ENCODE measurements at places on chromosomes 2 and 18.

DNA sequence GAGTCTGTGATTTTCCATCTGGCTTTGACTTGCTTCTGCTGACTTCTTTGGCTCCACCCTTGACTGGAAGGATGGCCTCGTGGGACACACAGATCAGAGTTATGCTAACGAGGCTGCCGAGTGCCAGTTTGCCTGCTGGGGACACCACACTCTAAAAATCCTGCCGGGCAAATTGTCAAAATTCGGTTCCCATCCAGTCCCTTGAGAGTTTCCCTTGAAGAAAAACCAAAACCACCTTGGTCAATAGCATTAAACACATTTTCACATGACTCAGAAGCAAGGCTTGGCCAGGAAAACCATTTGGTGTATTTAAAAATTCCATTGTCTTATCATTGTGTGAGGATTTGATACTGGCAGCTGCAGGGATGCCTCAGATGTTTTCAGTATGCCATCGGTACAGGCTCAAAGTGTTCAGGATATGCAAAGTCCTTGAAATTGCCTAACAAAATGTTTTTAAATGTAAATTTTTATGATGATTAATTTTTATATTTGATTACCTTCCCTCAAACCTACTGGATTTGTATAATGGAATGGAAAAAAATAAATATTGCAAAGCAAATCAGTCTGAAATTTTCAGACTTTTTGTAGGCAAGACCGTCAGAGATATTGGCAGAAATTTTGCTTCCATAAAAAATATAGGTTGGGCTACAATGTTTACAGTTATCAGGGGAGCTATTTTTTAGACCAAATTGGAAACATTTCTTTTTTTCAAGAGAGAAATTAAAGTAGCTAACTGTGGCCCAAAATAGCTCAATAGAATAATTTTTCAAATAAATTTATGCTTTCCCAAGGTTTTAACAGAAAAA, 41.6 kb downstream of the KCNE4 start:
- no peak for DNase-seq

DNA sequence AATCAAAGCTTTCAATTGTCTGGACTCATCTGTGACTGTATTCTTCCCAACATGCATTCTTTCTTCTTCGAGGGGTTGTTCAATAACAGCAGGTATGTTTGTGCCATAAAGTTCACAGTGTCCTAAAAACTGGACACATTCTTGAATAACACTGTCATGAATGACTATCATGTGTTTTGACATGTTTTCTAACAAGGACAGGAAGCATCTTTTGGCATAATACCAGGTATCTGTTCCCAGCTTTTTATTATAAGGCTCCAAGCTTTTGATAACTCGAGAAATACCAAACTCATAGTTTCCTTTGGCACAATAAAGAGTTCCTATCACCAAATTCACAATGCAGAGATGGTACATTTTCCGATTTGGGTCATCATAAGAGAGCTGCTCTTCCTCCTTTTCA, 224.2 kb downstream of the AGPS start:
- DNase-seq: no peak

DNA sequence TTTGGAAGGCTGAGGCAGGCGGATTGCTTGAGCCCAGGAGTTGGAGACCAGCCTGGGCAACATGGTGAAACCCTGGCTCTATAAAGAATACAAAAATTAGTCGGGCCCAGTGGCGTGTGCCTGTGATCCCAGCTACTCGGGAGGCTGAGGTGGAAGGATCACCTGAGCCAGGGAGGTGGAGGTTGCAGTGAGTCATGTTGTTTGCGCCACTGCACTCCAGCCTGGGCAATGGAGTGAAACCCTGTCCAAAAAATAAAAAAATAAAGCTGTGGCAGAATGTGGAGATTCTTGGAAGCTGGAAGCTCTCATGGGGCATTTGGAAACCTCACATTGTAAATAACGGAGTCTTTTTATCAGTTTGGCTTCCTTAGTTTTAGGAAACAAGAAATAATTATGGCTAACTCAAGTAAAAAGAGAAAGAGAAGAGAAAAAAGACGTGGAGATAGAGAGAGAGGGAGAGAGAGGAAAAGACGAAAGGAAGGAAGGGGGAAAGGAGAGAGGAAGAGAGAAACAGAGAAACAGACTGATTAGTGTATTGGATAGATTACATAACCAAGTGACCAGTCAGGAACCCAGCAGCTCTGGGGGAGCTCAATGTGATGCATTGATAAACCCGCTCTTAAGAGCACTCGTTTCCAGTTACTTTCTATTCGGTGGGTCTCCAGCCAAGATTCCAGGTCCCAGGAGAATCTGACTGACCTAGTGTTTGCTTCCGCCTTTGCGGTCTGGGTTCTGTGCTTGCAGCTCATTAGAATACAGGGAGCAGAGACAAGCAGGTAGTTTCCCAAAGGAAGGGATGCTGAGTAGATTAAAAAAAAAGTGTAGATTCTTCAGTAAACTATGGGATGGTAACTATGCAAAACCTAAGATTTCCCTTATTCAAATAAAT, 1.1 kb upstream of the SPAST start:
- DNase-seq: peak; percentile 21

DNA sequence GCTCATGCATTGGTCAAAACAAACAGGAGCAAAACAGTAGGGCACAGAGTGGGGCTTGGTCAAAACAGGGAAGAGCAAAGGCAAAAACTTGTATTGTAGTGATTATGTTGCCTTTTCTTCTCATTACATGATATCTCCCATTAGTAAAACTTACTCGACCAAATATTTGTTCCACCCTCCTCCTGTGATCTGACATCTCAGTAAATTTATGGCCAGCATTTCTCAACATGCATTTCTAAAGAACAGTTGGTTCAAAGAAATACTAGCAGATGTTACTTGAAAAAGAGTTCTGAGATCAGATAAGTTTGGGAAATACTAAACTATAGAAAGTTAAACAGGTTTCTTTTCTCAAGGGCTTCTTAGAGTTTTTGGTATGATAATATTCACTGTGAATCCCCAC, 423.1 kb downstream of the FIGN start:
- no peak for DNase-seq

- DNase-seq: no peak
Observed at GRCh38 chr2:179746981-179747380, 114.4 kb downstream of the ZNF385B start.

GRCh38 chr2:228590681-228591080, 409.2 kb upstream of the SPHKAP start:
- no peak for DNase-seq

DNA sequence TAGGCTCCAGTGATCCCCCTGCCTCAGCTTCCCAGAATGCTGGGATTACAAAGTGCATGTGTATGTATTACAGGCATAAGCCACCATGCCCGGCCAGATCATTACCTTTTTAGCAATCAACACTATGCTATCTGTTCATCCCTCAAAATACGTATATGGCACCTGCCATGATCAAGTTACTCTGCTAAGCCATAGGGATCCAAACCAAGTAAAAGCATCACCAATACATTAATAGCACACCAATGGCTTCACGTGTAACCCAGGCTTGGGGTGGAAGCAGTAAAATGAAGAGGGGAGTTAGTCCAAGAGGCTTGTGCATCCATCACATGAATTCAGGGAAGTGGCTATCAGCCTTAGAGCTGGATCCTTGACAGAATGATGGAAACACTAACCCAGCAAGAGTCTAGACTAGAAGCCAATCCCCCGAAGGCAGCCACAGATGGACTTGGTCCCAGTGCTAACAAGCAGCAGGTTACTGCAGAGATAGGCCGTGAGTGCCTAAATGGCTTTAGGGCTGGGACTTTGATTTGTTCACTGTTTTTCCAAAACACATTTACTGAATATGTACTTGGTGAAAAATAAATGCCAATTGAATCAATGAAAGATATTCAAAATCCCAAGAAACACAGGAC, 11.3 kb downstream of the HDLBP start:
- no peak for DNase-seq

- DNase-seq: no peak
Observed at GRCh38 chr2:207133458-207133819, 32.3 kb downstream of the KLF7 start.

DNA sequence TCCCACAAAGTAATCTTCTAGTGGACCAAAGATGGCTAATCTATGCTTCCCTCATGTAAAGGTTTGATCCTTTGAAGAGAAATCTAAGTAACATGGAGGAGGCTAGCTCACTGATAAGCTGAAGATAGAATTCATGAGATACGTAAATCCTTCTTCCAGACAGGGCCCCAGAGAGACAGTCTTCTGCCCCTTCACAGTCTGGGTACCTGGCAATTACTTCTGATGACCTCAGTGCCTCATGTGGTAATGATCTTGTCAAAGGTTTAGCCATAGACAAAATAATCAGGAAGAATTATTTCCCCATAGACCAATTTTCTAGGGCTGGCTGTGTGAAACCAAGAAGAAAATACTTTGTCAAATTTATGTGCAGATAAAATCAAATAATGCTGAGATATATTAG, 495.8 kb downstream of the METTL4 start:
- no peak for DNase-seq

- DNase-seq: no peak
Observed at GRCh38 chr18:7590826-7591560, 23.9 kb downstream of the PTPRM start.

- no peak for DNase-seq
Observed at GRCh38 chr2:239756790-239757760, 268.1 kb downstream of the NDUFA10 start.

DNA sequence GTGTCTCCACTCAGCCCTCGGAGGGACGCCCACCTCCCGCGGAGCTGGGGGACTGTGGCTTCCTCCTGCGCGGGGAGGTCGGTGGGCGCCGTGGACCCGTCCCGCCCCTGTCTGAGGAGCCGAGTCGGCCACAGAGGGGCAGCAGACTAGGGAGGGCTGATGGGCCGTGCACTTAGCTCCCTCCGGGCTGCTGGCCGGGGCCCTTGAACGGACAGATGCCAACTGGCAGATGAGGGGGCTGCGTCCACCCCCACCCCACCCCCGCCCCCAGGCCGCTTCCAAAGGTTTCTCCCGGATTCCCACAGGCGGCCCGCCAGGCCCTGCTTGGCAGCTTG, 10.4 kb upstream of the UBE2F start:
- no peak for DNase-seq

GRCh38 chr2:133377021-133377481, 191.2 kb downstream of the NCKAP5 start:
- no peak for DNase-seq

DNA sequence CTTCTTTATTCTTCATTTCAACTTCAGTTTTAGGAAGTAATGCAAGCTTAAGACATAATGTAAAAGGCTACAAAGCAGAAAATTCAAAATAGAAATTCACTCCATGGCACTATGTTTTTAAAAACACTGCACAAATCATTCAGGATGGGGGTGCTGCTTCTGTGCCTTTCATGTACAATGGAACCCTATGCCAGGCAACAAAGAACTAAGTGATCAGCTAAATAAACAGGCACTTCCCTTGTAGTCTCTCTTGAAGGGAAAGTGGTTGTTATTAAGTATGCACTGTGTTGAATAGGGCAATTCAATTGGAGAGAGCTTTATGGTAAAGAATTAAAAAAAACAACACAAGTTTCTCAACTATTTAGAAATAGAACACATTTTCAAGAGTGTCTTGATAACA, 10.9 kb upstream of the ERBB4 start:
- DNase-seq: no peak

DNA sequence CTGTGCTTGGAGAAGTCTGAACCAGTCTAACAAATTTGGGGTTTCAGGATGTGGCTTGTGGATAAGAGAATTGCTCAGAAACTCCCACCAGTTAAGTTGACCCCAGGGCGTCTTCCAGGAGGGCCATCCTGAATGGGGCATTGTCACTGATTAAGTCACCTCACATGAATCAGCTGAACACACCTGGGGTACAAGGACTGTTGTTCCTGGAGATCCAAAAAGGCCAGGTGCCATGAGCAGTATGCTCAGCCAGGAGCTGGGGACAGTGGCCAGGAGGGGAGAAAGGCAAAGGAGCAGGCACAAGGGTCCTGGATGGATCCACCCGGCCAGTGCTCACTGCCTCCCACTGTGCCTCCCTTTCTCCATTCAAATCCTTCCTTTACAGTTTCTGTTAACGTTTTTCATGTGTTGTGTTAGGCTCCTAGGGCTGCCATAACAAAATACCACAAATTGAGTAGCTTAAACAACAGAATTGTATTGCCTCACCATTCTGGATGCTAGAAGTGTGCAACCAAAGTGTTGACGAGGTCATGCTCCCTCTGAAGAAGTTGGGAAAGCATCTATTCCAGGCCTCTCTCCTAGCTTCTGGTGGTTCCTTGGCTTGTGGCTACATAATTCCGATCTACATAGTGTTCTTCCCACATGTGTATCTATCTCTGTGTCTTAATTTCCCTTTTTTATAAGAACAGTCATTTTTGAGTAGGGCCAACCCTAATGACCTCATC, 33.4 kb downstream of the TRABD2A start:
- no peak for DNase-seq

DNA sequence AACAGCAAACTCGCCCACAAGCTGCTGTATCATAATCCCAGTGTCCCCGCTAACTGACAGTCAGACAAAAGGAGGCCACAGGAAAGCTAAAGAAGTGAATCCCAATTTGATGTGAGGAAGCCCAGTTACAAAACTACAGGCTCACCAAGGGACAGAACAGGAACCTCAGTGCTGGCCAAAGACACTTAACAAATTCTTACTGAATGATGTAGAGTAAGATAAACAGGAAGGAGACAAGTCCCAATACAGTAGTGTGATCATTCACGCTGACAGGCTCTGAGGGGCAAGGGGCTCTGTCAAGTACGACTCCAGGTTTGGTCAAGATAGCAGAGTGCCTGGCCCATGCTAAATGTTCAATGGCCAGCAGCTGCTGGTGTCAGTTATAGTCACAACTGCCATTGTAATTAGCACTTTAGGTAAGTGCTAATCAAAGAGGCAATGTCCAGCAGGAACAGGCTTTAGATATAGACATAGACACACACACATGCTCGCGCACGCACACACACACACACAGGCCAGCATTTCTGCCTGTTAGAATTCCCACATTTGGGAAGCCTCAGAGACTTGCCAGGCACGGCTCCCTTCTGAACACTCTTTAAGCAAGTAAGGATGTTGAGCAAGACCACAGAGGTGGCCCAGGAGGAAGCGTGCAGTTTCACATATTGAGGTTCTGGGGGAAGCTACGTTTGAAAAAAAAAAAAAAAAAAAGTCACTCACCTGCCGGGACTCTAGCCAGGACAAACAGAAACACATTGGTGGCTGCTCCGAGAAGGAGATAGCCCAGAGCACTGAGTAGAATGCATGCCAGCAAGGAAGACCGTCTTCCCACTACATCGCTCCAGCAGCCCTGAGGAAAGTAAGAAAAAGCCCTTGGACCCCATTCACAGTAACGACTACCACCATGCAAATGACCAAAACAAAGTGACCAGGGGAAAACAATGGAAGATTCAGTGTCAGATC, 35.4 kb upstream of the TMEM182 start:
- DNase-seq: peak; percentile 28

GRCh38 chr2:55431982-55432627, 12.4 kb upstream of the CCDC88A start:
- no peak for DNase-seq

- DNase-seq: no peak
Observed at GRCh38 chr2:192070099-192070498, 124.6 kb downstream of the TMEFF2 start.
